ENCODE measurements at places on chromosomes 1 and 21. TPM values are rescaled to one million over a fixed set of nuclear protein-coding genes. Genes with fewer than 3 reads are reported as not detected.

CLCA1 gene
- total RNA-seq = 0.22 TPM

PAPPA2 gene
- total RNA-seq = 1.6 TPM

ZBTB18 gene
- 5.3 TPM for total RNA-seq

AMY1A gene
- total RNA-seq = not detected

SPRR3 gene
- total RNA-seq = not detected

EIF4G3 gene
- total RNA-seq = 60.6 TPM

KPRP gene
- not detected for total RNA-seq

OR2T29 gene
- not detected for total RNA-seq

BLACAT1 gene
- total RNA-seq = not detected

ANXA9 gene
- total RNA-seq = under 0.01 TPM

MYOC gene
- total RNA-seq = not detected

PAQR6 gene
- total RNA-seq = 0.29 TPM

CROCC gene
- total RNA-seq = 35.4 TPM

PLA2G2A gene
- total RNA-seq = not detected

DCST2 gene
- total RNA-seq = 0.66 TPM

OLFML2B gene
- total RNA-seq = 10.7 TPM

FMO2 gene
- total RNA-seq = under 0.01 TPM

HSPB7 gene
- total RNA-seq = 3.7 TPM

TLCD4 gene
- total RNA-seq = 0.29 TPM

ATP6V1G3 gene
- total RNA-seq = not detected

OR14K1 gene
- not detected for total RNA-seq

PRSS38 gene
- not detected for total RNA-seq

HNRNPR gene
- 72.9 TPM for total RNA-seq

PPIE gene
- 28.6 TPM for total RNA-seq

NEK7 gene
- total RNA-seq = 254 TPM

SIK1 gene
- total RNA-seq = 1.7 TPM

TEDDM1 gene
- not detected for total RNA-seq

KRTAP12-2 gene
- not detected for total RNA-seq

LRRC53 gene
- total RNA-seq = not detected

PRMT2 gene
- 145 TPM for total RNA-seq

HSD3B2 gene
- total RNA-seq = not detected

DCST1 gene
- not detected for total RNA-seq

KCNE2 gene
- 0.14 TPM for total RNA-seq

YIPF1 gene
- 27.8 TPM for total RNA-seq

FMO5 gene
- 0.44 TPM for total RNA-seq

OPRD1 gene
- total RNA-seq = not detected

FABP3 gene
- total RNA-seq = 15.2 TPM

DPT gene
- total RNA-seq = under 0.01 TPM

OR10J1 gene
- total RNA-seq = not detected

GSTM5 gene
- total RNA-seq = 0.43 TPM

ARHGEF19 gene
- 8.2 TPM for total RNA-seq

LCE1E gene
- not detected for total RNA-seq

PLEKHN1 gene
- 4.9 TPM for total RNA-seq

All from placental pericyte (primary cell).